ENCODE measurements at places on chromosomes 2 and 18.
A peak's percentile ranks its signal among the peaks of the same experiment; 100 is the strongest.

- DNase-seq, result peak; percentile 16
These were observed 134.9 kb upstream of the KYNU start for GRCh38 chr2:142742371-142743214.

- DNase-seq, result no peak
These were observed 98.7 kb upstream of the FAM136A start for GRCh38 chr2:70400539-70400938.

GRCh38 chr18:3916082-3916481 is 466.1 kb downstream of the TGIF1 start:
- no peak for DNase-seq

- no peak for DNase-seq
These were observed 2.0 kb upstream of the CYP26B1 start for GRCh38 chr2:72149556-72150156.

DNA sequence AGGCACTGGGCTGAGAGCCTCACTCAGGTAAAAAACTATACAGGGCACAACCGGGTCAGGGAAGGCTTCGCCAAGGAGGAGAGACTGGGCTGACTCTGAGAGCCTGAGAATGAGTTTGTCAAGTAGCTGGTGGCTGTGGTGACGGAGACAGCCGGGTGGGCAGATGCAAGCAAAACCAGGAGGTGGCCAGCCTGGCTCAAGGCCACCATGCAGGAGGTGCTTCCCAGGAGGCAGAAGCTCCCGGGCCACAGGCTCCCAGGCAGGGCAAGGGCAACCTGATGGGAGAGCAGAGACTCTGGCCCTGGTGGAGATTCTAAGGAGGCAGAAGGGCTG is 2.9 kb upstream of the INHBB start:
- DNase-seq, result no peak

GRCh38 chr2:222423632-222424275 is 589 bp upstream of the SGPP2 start:
- peak; percentile 22 for DNase-seq
